Right cardiac atrium (tissue), 5 donors: ENCODE measurements at places on chromosomes 5 and 9.

DNA sequence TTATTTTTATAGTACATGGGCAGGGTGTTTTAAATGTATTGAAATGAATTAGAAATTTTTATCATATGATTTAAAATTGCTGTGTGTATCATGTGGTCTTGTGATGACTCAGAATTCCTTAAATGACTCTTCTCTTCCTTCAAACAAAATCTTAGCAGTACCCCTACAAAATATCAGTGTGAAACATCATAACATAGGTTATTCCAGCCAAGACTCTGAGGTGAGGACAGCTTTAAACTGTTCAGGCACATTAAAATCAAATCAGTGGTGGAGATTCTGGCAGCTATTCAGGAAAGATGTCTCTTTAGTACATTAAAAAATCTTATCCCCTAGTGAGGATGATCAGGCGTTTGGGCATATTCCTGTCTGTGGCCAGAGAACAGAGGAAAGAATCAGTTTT, 174.0 kb downstream of the MAN2A1 start:
- no peak for DNase-seq

DNA sequence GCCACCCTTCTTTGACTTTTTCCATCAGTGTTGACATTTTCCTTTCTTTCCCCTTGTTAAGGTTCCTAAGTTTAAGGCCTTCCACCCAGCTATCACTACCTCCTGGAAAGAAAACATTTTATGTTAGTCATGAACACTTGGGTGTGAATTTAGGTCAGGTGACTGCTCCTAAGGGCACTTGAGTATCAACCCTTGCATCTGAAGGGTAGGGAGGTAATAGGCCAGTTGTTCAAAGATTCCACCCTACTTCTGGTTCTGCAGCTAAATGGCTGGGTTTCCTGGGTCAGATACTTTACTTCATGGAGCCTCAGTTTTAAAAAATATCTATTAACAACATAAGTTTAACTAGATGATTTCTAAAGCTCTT, 49.1 kb upstream of the OSMR start:
- no peak for DNase-seq

- DNase-seq: no peak
Observed at GRCh38 chr5:147162740-147163139, 72.1 kb upstream of the STK32A start.

GRCh38 chr9:135290086-135290485, 189.5 kb upstream of the PPP1R26 start:
- DNase-seq: peak; percentile 30

GRCh38 chr9:26750162-26750561, 142.4 kb downstream of the CAAP1 start:
- DNase-seq: no peak

- DNase-seq: no peak
Observed at GRCh38 chr5:157735991-157736390, 4.8 kb downstream of the THG1L start.

- DNase-seq: peak; percentile 66
Observed at GRCh38 chr5:180786531-180787398, 15.8 kb downstream of the MGAT1 start.

DNA sequence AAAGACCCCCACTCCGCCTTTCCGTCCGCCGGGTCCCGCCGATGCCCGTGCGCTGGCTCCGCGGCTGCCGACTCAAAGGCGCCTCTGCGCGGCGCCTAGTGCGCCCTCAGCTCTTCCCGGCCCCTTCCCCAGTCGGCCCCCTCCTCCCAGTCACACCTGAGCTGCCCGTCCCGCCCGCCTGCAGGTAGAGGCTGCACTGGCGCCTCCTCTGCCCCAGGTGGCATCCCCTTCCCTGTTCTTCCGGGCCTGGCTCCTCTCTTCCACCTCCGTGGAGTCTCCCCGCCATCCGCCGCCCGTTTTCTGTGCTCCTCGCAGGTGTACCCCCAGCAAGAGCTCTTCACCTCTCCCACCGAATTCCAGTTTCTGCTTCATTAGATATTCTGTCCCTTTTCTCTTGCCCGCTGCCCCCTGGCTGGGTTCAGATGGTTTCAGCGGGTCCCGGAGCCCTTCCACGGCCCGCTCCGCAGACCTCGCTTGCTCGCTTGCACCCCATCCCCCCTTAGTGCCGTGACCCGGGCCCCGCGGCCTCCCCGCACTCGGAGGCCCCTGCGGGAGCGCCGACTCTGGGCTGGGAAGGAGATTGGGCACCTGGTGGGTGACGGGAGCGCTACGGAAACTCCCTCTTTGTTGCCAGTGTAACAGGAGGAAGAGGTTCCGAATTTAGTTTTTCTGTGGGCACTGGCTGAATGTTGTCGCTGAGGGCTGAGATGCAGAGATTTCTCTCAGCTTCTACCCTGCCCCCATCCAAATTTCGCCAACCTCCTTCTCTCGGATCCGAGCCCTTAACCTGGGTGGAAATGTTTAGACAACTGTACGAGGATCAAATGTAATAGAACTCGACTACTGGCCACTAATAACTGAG, 809 bp downstream of the SLC44A1 start:
- peak; percentile 41 for DNase-seq

DNA sequence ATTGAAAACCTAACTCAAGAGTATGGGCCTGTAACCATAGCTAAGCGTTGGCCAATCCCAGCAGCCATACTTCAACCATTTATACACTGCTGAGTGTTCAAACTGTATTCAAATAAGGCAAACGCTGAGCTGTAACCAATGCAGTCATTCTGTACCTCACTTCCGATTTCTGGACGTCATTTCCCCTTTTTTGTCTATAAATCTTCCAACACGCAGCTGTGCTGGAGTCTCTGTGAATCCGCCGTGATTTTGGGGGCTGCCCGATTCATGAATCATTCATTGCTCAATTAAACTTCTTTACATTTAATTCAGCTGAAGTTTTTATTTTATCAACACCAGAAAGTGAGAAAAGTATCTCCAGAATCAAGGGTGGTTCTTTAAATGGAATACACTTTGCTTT, 31.7 kb downstream of the MTX3 start:
- no peak for DNase-seq

DNA sequence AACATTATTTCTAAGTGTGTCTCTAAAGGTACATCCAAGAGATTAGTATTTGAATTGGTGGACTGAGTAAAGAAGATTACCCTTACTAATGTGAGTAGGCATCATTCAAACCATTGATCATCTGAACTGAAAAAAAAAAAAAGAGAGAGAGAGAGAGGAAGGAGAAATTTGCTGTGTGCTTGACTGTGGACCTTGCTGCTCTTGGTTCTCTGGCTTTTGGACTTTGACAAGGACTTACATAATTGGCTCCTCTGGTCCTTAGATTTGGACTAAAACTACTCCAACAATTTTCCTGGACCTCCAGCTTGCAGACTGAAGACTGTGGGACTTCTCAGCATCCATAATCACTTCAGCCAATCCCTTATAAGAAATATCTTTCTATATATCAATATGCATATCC, 1091.9 kb upstream of the EDIL3 start:
- DNase-seq: no peak
